RPMI7951 (cell line): ENCODE measurements at places on chromosomes 12 and 14. TPM values are rescaled to one million over a fixed set of nuclear protein-coding genes. Genes with fewer than 3 reads are reported as not detected.

The CDCA3 gene
- 171 and 198 TPM in 2 replicates for total RNA-seq

The SLC4A8 gene
- total RNA-seq = 0.78 and 0.96 TPM in 2 replicates

The ESRRB gene
- total RNA-seq = 0.59 TPM in 1 of 2 replicates, not detected in the other

The TMBIM6 gene
- total RNA-seq = 653 and 692 TPM in 2 replicates

The ALDH1L2 gene
- 6.7 and 13.8 TPM in 2 replicates for total RNA-seq

The TMEM120B gene
- total RNA-seq = 2.9 and 3.4 TPM in 2 replicates

The ACVRL1 gene
- 0.29 TPM in 1 of 2 replicates, not detected in the other for total RNA-seq

The ADSS1 gene
- total RNA-seq = 1.6 and 3.2 TPM in 2 replicates

The NTS gene
- not detected in 2 replicates for total RNA-seq

The CMTM5 gene
- 0.49 and 0.60 TPM in 2 replicates for total RNA-seq

The ASCL4 gene
- not detected in 2 replicates for total RNA-seq

The IL26 gene
- not detected in 2 replicates for total RNA-seq

The EXOC5 gene
- total RNA-seq = 43.1 and 53.6 TPM in 2 replicates

The FMNL3 gene
- 24.4 and 28.0 TPM in 2 replicates for total RNA-seq

The XRCC3 gene
- total RNA-seq = 14.5 and 22.4 TPM in 2 replicates

The ADCY6 gene
- total RNA-seq = 10.3 and 10.8 TPM in 2 replicates

The PRB4 gene
- not detected in 2 replicates for total RNA-seq

The DCN gene
- 7.5 and 10.3 TPM in 2 replicates for total RNA-seq

The PIWIL1 gene
- not detected in 2 replicates for total RNA-seq

The NFYB gene
- total RNA-seq = 15.5 and 21.6 TPM in 2 replicates

The KRT83 gene
- not detected in 2 replicates for total RNA-seq

The RNASE1 gene
- 1.1 and 2.2 TPM in 2 replicates for total RNA-seq

The CALCOCO1 gene
- 27.4 and 47.0 TPM in 2 replicates for total RNA-seq

The CLEC4C gene
- total RNA-seq = not detected in 2 replicates

The RPL10L gene
- total RNA-seq = not detected in 2 replicates

The MFAP5 gene
- total RNA-seq = 0.68 TPM in 1 of 2 replicates, not detected in the other

The GALC gene
- total RNA-seq = 10.8 and 14.8 TPM in 2 replicates

The MYH6 gene
- total RNA-seq = not detected in 2 replicates

The NFE2 gene
- 0.39 and 0.48 TPM in 2 replicates for total RNA-seq

The KRT81 gene
- 0.72 and 0.88 TPM in 2 replicates for total RNA-seq

The CLEC1B gene
- not detected in 2 replicates for total RNA-seq

The SELPLG gene
- 0.88 and 1.7 TPM in 2 replicates for total RNA-seq

The CSAD gene
- total RNA-seq = 1.8 and 5.3 TPM in 2 replicates

The GLIPR1L2 gene
- 0.20 and 0.36 TPM in 2 replicates for total RNA-seq

The NTF3 gene
- 8.6 and 9.4 TPM in 2 replicates for total RNA-seq

The AQP2 gene
- not detected in 2 replicates for total RNA-seq

The CLEC2A gene
- not detected in 2 replicates for total RNA-seq

The TNFAIP2 gene
- total RNA-seq = 20.5 and 32.0 TPM in 2 replicates

The AACS gene
- 17.4 and 19.2 TPM in 2 replicates for total RNA-seq

The PTGER2 gene
- total RNA-seq = 0.78 and 1.6 TPM in 2 replicates

The PTHLH gene
- total RNA-seq = 0.84 and 0.88 TPM in 2 replicates

The RBP5 gene
- total RNA-seq = not detected in 2 replicates
